ENCODE measurements at places on chromosomes 11 and 22.

DNA sequence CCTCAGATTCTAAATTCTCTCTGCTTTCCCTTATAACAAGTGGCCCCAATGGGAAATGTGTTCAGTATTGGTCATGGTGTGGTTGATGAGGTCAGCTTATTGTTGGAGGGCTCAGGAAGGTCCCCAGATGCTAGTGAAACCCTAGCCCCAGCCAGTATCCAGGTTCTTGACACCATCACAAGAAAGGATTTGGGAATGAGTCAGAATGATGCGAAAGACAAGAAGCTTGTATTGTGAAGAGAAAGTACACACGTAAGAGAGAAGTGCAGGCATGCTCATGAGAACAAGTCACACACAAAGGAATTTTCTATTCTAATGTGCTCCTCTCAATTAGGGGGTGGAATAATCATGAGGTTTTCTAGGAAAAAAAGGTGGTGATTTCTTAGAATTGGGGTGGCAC, 34.9 kb upstream of the TRPC6 start:
- DNase-seq = peak; percentile 62

- DNase-seq = no peak
These were observed 25.2 kb downstream of the MORC2 start for GRCh38 chr22:30943368-30943767.

GRCh38 chr11:20238712-20239111, 78.4 kb upstream of the DBX1 start:
- no peak for DNase-seq

DNA sequence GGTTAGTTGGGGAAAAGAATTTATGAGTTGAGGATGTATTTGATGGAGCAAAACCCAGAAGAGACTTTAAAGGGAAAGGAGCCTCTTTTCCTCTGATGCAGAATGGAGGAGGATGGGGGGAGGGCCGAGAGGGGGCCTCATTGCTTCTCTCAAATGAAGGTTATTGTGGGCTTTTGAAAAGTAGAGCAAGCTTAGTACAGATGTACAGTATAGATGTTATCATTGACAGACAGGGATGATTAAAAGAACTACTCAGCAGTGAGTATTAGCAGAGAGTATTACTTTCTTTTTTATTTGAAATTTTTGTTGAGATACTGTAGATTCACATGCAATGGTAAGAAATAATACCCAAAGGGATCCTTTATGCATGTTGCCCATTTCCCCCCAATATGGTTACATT, 98.1 kb downstream of the TEAD1 start:
- no peak for DNase-seq

DNA sequence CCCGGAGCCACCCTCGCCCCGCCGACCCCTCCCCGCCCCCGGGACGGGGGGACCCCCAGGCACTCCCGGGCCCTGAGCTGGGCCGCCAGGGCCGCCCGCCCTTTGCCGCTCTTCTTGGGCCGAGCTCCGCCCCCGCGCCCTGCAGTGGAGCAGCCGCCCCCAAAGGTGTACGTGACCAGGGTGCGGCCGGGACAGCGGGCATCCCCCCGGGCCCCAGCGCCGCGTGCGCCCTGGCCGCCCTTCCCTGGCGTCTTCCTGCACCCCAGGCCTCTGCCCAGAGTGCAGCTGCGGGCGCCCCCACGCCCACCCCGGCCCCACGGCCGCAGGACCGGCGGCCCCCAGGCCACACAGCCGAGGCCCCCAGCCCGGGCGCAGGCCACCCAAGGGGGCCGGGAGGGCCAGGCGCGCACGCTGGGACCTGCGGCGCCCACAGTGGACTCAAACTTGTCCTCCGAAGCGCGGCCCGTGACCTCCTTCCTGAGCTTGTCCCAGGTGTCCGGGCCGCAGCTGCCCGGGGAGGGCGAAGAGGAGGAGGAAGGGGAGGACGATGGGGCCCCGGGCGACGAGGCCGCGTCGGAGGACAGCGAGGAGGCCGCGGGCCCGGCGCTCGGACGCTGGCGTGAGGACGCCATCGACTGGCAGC, 7.4 kb downstream of the B4GALNT4 start:
- DNase-seq = no peak

DNA sequence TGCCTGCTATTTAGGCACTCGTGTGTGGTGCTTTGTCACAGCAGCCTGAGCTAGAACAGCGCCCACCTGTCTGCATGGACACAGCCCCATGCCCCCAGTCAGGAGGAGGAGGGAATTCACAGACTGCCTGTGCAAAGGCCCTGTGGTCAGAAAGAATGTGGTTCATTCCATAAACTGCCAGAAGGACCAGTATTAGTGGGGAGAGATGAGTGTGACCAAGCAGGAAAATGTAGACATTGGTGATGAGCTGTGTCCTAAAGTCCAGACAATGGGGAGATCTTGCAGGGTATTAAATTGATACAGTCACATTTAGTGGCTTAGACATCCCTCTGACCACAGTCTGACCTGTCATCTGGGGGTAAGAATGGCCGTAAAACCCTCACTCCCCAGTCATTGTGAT, 83.7 kb upstream of the LINC01488 start:
- DNase-seq = no peak

DNA sequence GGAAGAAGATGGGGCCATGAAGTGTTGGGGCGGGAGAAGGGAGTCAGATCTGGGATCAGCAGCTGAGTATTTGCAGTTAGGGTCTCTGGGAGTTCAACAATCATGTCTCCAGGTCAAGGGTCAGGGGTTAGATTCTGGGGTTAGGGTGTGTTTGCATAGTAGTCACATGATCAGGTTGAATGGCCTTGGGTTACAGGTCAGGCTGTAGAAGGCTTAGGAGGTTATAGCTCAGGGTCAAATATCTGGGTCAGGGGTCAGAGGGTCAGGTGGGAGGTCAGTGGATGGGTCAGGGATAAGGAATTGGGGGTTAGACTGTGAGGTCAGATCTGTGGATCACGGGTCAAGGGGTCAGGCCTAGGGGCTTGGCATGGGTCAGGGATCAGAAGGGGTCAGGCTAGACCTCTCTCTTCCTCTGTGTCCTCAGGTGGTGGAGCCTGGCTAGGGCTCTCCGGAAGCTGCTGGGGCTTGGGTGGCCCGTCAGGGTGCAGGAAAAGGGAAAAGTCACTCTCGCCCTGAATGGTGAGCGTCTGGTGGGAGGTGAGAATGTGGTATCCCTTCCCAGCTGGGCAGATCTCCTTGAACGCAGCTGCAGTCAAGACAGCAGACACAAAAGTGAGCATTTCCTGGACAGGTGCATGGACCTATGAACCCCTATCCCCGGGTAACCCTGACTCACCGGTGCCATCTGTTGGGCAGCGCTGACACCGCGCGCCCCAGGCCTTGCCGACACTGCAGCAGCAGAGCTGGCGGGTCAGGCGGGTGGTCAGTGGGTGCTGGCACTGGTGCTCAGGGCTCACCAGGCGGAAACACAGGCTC, 6.4 kb downstream of the LTBP3 start:
- no peak for DNase-seq

DNA sequence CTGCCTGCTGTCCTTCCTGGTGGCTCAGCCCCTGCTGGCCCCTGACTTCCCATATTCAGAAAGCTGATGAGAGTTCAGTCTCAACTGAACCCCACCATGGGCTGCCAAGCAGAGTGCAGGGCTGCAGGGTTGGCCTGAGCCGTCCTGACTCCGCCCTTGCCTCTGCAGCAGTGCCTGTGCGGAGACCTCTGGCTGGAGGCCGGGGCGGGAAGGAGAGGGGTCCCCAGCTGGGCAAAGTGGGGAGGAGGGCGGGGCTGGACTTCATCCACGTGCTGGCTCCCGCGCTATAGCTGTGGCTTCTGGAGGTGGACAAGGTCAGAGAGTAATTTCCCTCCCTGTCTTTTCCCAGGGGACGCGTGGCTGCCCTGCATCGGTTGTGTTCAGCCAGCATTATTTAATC, 13.6 kb downstream of the GLB1L3 start:
- no peak for DNase-seq

GRCh38 chr11:20031155-20032001, 128.9 kb downstream of the DBX1 start:
- peak; percentile 77 for DNase-seq

DNA sequence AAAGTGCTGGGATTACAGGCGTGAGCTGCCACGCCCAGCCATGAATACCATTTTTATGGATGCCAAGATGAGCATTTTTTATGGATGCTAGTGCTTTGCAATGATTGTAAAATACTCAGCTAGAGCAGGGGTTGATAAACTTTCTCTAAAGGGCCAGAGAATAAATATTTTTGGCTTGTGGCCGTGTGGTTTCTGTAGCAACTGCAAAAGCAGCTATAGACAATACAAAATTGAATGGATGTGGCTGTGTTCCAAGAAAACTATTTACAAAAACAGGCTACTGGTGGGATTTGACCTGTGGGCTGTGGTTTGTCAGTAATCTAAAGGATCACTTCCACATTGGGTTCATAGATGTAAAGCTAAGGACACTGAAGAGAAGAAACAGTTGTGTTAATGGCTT, 56.0 kb downstream of the COMMD9 start:
- DNase-seq = peak; percentile 90

- DNase-seq = peak; percentile 18
These were observed 20.3 kb upstream of the MICAL3 start for GRCh38 chr22:18044548-18045271.

- DNase-seq = no peak
These were observed 402.1 kb downstream of the CNTN5 start for GRCh38 chr11:99422581-99423427.

DNA sequence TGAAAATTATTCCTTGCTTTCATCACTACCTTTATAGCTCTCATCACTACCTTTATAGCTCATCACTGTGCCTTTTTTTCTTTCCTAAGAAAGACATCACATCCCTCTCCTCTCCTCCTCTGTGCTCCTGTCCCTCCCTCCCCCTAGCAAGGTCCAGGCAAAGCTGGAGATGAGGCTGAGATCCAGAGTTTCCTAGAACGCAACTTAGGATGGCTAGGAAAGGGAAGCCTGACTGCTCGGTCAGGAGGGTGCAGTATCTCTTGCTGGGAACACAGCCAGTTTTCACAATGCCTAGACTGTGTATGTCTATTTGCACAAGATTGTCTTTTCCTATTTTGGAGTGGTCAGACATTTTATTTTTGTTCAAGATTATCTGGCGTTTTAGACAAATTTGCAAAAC, 24.7 kb downstream of the TUB start:
- DNase-seq = no peak

- DNase-seq = no peak
These were observed 43.9 kb downstream of the PDE2A start for GRCh38 chr11:72630104-72630852.

- DNase-seq = no peak
These were observed 942.3 kb downstream of the BRD1 start for GRCh38 chr22:48885271-48885918.

GRCh38 chr11:68216171-68216938, 3.3 kb upstream of the KMT5B start:
- DNase-seq = no peak

DNA sequence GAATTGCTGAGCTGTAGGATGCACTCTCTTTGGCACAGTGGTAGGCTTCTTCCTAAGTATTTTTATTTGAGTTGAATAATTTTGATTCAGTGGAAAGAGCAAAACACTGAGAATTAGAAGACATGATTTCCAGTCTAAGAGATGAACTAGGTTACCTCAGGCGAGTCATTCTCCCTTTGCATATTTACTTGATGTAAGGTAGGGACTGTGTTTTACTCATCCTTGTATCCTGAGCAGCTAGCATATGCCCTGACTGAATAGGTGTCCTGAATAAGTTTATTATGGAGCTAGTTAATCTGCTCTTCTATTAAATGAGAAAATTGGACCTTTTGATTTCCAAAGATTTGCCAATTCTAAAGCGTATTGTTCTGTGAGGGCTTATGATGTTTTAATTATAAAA, 50.7 kb downstream of the STIM1 start:
- DNase-seq = no peak

DNA sequence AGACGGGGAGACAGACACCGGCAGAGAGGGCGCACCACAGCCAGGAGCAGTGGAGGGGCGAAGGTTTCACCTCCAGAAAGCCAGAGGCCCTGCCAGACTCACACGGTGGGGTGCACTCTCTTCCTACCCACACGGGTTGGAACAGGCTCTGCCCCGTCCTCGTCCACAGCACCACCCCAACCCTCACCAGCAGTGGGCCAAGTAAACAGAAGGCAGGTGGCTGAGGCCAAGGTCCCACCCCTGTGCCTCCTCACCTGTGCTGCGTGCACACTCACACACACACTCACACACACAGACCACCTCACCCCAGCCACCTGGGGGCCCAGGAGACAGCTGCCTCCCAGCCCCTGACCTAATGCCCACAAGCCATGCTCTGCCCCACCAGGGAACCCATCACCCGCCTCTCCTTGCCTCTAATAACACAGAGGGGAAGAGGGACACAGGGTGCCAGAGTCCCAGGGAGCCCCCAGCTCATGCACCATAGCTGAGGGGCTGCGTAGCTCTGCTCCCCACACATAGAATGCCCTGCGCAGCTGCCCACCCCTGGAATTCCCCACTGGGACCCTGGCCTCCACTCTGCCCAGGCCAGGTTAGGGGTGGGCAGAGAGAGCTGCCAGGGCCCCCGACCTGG, 3.1 kb downstream of the CYB5R3 start:
- DNase-seq = no peak

GRCh38 chr11:65962141-65962564, 619 bp downstream of the SART1 start:
- no peak for DNase-seq

DNA sequence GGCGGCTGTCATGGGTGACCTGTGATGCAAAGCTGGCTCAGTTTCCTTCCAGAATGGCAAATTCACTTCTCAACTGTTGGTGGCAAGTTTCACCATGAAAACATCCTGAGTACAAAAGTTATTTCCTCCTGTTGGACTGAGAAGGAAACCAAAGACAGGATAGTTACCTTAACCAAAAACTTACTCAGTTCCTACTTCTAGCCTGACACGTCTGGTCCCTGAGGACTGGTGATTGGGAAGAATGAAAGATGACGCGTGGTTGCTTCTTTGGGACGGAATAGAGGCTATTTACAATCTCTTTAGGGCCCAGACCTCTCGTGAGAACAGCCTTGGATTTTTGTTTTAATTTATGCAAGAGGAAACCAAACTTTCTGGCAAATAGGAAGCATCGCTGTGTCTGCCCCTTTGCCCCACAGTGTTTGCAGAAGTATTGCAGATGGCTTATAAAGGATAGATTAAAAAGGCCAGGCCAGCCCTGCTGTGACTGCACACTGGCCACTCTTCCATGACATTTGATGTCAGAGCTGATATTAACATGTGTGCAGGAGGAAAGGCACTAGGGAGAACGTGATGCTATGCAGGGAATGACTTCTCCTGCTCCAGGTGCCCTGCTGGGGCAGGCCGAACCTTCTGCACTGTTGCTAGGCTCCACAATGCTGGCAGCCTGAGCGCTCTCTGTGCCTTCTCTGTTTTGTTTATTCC, 7.6 kb downstream of the VPS26B start:
- no peak for DNase-seq

DNA sequence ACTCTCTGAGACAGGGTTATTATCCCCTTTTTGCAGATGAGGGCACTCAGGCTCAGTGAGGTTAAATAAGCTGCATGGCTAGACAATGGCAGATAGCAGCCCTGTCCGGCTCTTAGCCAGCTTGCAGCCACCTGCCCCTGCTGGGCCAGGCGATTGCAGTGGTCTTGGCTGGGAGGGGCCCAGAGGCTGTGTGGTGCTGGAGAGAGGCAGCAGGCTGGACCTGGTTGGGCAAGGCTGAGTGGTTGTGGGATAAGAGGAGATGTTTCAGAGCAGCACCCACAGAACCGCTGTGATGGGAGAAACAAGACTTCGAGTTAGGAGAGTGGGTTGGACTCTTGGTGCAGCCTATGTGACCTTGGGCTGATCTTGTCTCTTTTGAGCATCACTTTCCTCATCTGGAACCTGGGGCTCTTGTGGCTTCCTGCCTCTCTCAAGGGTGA, 25.5 kb downstream of the PTPRJ start:
- no peak for DNase-seq

GRCh38 chr11:35150454-35150853, 11.5 kb downstream of the CD44 start:
- no peak for DNase-seq

Measured in brain microvascular endothelial cell (primary cell).